Stimulated activated naive CD4-positive, alpha-beta T cell treated with Interleukin-2 at 50 U/mL for 16 hours (primary cell): ENCODE measurements at places on chromosomes 7 and 10.

- no peak for DNase-seq
Measured at GRCh38 chr7:105894131-105894530, 17.7 kb upstream of the ATXN7L1 start.

- no peak for DNase-seq
Measured at GRCh38 chr10:110931769-110932381, 12.5 kb downstream of the SHOC2 start.

GRCh38 chr7:132095111-132095765, 481.0 kb downstream of the PLXNA4 start:
- no peak for DNase-seq

- DNase-seq = no peak
Measured at GRCh38 chr10:15857107-15857575, 3.2 kb downstream of the MINDY3 start.

GRCh38 chr7:45098983-45099839, 10.4 kb upstream of the NACAD start:
- no peak for DNase-seq
